ENCODE measurements at places on chromosomes 12 and 14.

DNA sequence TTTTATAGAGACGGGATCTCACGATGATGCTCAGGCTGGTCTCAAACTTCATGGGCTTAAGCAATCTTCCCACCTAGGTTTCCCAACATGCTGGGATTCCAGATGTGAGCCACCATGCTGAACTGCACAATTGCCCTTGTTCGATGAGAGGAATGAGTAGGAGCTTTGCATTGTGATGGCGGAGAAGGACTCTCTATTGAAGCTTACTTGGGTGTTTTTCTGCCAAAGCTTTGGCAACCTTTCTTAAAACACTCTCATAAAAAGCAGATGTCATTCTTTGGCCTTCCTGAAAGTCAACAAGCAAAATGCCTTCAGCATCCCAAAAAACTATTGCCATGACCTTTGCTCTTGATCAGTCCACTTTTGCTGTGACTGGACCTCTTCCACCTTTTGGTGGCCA, 904.8 kb upstream of the TMEM132C start:
- DNase-seq: no peak

DNA sequence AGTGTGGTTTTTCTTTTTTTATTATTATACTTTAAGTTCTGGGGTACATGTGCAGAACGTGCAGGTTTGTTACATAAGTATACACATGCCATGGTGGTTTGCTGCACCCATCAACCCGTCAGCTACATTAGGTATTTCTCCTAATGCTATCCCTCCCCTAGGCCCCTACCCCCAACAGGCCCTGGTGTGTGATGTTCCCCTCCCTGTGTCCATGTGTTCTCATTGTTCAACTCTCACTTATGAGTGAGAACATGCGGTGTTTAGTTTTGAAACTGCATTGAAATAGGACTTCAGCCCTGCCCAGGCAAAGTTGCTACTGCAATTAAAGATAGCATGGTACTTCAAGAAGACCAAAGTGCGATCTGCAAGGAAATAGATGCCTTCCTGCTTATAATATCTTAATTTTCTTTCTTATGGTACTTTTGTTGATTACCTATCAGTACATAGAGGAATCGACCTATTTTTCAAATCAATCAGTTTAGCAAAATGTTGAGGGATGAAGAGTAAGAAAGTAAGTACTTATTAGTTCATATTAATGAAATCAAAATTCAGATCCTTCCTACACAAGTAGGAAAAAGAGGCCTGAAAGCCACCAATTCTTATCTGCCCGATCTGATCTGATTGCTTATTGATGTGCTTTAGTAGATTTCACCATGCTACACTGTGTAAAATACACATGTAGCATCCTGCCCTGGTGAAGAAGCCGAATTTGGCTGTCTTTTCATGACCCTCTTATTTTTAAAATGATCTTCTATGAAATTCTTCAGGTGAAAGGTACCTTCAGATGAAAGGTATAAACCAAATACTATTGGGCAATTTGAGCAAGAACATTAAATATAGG, 1.6 kb downstream of the LTA4H start:
- no peak for DNase-seq

GRCh38 chr12:15928870-15929571, 17.9 kb downstream of the DERA start:
- DNase-seq: no peak

- DNase-seq: no peak
These were observed 272.4 kb upstream of the FBXO33 start for GRCh38 chr14:39704594-39704993.

DNA sequence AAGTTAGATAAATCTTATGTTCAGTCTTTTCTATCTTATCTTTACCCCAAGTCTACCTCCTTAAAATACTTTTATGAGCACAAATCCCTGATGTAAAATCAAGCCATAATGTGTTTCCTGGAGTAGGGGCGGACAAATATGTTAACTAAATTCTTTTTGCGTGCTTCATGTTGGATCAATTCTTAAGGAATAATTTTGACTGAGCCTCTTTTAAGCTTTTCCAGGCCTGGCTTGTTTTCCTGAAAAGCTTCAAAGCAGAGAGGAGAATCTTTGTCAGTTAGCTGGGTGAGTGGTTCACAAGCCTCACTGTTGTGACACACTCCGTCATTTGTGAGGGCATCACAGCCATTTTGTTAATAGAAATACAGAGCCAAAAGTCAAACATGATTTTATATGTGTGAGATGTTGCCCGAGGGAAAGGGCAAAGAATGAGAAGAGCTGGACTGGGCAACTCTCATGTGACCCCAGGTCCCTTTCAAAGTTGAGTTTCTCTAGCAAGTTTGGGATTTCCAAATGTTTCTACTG, 468.9 kb downstream of the RGS6 start:
- DNase-seq: no peak

GRCh38 chr12:67531051-67531450, 117.5 kb upstream of the DYRK2 start:
- no peak for DNase-seq

DNA sequence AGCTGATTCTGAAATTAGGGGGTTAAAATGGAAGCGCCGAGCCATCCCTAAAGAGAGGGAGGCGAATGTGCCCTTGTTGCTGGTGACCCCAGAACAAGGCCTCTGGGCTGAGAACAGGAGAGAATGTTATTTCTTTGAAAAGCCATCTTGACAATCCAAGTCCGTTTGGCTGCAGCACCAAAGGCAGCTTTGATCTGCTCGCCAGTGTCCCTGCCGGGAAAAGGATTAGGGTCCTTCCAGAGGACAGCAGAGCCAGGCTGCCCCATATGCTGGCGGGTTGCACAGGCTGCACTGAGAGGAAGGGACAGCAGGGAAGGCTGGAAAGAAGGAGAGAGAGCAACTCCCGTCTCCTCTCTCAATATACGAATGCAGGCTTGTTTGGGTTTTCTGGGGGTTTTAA, 141.7 kb downstream of the TMEM132C start:
- no peak for DNase-seq

- no peak for DNase-seq
These were observed 52.8 kb upstream of the PLXNC1 start for GRCh38 chr12:94095618-94096017.

- peak; percentile 11 for DNase-seq
These were observed 723.4 kb upstream of the MDGA2 start for GRCh38 chr14:48398675-48399282.

GRCh38 chr14:26887847-26888246, 290.0 kb upstream of the NOVA1 start:
- no peak for DNase-seq

GRCh38 chr12:56126732-56127239, 1.3 kb upstream of the ESYT1 start:
- no peak for DNase-seq

- no peak for DNase-seq
These were observed 58.2 kb downstream of the KIF26A start for GRCh38 chr14:104196461-104197140.

- DNase-seq: no peak
These were observed 65.2 kb downstream of the WIF1 start for GRCh38 chr12:65055859-65056258.

- no peak for DNase-seq
These were observed 40.8 kb downstream of the TGFB3 start for GRCh38 chr14:75941030-75941429.

All from RCC 7860 (cell line).